Cardiac muscle cell (in vitro differentiated cells and primary cell): ENCODE measurements at places on chromosomes 2 and 18.

DNA sequence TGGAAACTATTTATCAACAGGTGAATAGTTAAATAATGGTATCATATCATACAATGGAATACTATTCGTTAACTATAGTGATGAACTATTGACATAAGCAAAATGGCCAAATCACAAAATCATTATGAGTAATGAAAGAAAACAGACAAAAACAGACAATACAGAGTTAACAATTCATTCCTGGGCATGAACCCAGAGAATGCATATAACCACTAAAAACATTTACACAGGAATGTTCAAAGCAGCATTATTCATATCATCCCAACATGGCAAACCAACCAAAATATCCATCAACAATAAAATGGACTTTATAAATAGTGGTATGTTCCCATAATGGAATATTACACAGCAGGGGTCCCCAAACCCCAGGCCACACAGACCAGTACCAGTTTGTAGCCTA lies 131.2 kb upstream of the CYP1B1 start:
- no peaks in the 10 kb centered on the region for H3K27me3 ChIP-seq
- DNase-seq = no peak
- H3K36me3 ChIP-seq = no peaks in the 10 kb centered on the region

- H3K27ac ChIP-seq = peak overlapping the region; percentile 8
- peaks cover 27% of the 10 kb centered on the region for H3K36me3 ChIP-seq
- no peaks in the 10 kb centered on the region for H3K27me3 ChIP-seq
- H3K4me3 ChIP-seq = no peak overlapping the region
Observed at GRCh38 chr2:201622306-201622970, 20.9 kb downstream of the TMEM237 start.

DNA sequence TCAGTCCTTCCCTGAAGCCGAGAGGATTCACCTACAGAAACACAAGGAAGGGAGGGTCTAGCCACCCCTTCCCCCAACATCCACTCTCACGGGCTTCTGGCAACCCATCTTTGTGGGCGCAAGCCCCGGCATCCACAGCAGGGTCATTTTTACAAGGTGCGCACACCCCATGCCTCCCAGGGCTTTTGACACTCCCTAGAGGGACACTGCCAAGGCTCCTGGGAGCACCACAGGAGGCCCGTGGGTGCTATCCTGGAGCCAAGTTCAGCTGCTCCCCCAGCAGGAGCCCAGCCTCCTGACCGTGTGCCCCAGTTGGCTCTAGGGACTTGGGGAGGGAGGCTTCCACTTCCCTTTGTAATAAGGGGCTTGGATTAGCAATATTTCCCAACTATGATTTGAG lies 251.6 kb downstream of the TNS1 start:
- H3K4me1 ChIP-seq = no peaks in the 10 kb centered on the region
- no peaks in the 10 kb centered on the region for H3K27me3 ChIP-seq
- no peaks in the 10 kb centered on the region for H3K36me3 ChIP-seq
- no peak for DNase-seq
- H3K27ac ChIP-seq = no peak overlapping the region
- no peak overlapping the region for H3K4me3 ChIP-seq

DNA sequence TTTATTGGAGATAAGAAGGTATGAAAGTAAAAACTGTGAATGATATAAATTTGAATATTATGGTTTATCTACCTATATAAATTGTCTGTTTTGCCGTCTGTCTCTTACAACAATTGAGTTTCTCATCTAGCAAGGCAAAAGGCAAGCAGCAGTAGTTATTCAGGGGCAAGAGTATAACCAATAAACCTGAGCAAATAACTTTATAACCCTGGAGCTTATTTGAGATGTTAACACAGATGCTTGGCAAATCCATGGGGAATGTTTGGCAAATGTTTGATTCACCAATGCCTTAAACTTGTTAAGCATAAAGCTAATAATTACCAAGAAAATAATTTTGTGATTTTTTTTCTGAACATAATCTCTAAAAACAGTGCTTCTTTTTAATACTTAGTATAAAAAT lies 9.9 kb upstream of the EPHA4 start:
- H3K36me3 ChIP-seq = no peaks in the 10 kb centered on the region
- no peak for DNase-seq
- no peaks in the 10 kb centered on the region for H3K27me3 ChIP-seq
- H3K4me3 ChIP-seq = no peak overlapping the region
- no peak overlapping the region for H3K27ac ChIP-seq

- DNase-seq = no peak
- no peak overlapping the region for H3K27ac ChIP-seq
- no peaks in the 10 kb centered on the region for H3K27me3 ChIP-seq
- no peak overlapping the region for H3K4me3 ChIP-seq
Observed at GRCh38 chr2:121205321-121205942, 79.6 kb downstream of the TFCP2L1 start.
